Activated CD8-positive, alpha-beta memory T cell treated with anti-CD3 and anti-CD28 coated beads for 1 hour (primary cell): ENCODE measurements at places on chromosomes 2 and 18.

- DNase-seq, result peak; percentile 18
These were observed 25.5 kb upstream of the YWHAQ start for GRCh38 chr2:9656270-9656766.

GRCh38 chr2:229559986-229560385 is 154.4 kb downstream of the DNER start:
- DNase-seq, result no peak

DNA sequence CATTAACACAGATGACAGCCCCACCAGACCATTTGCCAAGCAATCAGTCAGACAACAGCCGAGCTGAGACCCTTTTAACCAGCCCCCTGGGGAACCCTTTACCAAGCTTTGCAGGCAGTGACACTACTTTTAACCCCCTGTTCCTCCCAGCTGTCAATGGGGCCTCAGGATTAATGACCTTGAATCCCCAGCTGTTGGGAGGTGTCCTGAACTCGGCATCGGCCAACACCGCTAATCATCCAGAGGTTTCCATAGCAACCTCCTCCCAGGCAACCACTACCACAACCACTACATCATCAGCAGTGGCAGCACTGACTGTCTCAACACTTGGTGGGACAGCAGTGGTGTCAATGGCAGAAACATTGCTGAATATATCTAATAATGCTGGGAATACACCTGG is 160.9 kb upstream of the EPC2 start:
- DNase-seq, result no peak

DNA sequence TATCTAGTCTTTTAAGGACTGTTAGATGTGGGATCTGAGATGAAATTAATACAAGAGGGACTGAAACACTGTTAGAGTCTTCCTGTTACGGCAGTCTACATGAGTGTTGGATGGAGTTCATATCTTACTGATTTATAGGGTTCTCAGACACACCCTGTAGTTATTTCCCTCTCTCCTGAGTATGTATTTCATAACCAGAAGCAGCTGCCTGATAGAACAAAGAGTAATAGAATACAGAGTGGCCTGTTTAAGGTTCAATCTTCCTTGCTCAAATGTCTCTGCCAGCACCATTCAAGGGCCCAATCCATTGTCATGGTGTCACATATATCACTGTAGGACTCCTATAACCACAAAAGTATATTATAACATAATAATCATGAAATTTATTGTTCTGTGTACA is 1229.1 kb upstream of the ACVR2A start:
- no peak for DNase-seq

DNA sequence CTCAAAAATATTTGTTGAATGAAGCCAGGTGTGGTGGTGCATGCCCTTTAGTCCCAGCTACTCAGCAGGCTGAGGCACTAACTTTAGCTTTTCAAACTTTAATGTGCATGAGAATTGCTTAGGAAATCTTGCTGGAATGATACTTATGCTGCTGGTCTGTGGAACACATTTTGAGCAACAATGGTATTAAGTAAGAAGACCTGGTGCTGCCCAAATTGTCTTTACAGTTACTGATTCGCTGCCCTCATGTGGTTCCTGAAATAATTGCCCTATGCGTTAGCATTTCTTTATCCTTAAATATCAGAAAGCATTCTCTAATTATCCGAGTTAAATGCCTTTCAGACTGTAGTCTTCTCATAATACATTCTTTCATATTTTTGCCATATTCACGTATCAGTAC is 76.0 kb upstream of the SESTD1 start:
- no peak for DNase-seq
